ENCODE measurements at places on chromosomes 2 and 18.

- no peak for DNase-seq
Measured at GRCh38 chr2:212223696-212224095, 314.9 kb downstream of the ERBB4 start.

- no peak for DNase-seq
Measured at GRCh38 chr2:159090514-159091201, 122.2 kb downstream of the TANC1 start.

- no peak for DNase-seq
Measured at GRCh38 chr2:113185664-113186432, 12.1 kb downstream of the PSD4 start.

- DNase-seq = no peak
Measured at GRCh38 chr2:136013136-136013685, 27.8 kb upstream of the DARS1 start.

DNA sequence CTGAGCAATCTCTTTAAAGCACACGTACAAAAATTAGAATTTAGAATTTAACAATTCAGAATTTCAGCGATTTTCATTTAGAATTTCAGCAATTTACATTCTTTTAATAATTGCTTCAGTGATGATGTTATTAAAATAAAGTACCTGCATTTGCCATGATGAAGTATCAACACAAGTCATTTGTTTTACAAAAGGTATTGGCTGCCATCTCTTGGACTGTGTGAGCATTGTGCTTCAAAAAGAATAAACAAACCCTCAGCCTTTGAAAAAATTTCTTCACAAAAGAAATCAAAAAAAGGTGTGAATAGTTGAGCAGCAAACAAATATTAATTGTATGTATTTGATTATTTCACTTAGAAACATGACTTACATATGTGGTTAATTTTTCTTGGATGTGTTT lies 27.1 kb upstream of the ZC3H15 start:
- DNase-seq = no peak
